Stimulated activated CD4-positive, alpha-beta T cell treated with anti-CD3 and anti-CD28 coated beads, Interleukin-2, amount 100 ng/mL, for 4 hours (primary cell): ENCODE measurements at places on chromosomes 6 and 20.
A peak's percentile ranks its signal among the peaks of the same experiment; 100 is the strongest.

GRCh38 chr20:62312662-62312977 is 9.8 kb downstream of the ADRM1 start:
- DNase-seq: no peak

GRCh38 chr6:8069631-8070284 is 5.6 kb upstream of the BLOC1S5 start:
- DNase-seq: no peak

- no peak for DNase-seq
Observed at GRCh38 chr20:8621001-8621400, 447.9 kb upstream of the PLCB4 start.

GRCh38 chr6:167574431-167575151 is 249.7 kb downstream of the TTLL2 start:
- no peak for DNase-seq

DNA sequence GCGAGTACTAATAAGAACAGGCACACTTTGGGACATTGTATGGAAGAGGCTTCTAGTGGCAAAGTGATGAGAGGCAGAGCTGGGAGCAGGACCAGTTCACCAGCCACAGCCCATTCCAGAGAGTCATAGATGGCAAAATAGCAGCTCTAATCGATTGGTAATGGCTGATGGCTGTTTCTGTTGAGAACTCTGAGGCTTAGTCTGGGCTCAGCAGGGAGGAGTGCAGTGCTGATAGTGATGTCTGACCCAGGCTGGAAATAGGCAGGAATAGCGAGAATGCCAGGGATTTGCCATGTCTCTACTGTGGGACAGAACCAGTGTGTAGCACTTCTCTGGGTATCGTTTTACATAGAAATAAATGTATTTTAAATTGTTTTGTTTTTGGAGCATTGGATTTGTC is 620.0 kb upstream of the FLRT3 start:
- no peak for DNase-seq

DNA sequence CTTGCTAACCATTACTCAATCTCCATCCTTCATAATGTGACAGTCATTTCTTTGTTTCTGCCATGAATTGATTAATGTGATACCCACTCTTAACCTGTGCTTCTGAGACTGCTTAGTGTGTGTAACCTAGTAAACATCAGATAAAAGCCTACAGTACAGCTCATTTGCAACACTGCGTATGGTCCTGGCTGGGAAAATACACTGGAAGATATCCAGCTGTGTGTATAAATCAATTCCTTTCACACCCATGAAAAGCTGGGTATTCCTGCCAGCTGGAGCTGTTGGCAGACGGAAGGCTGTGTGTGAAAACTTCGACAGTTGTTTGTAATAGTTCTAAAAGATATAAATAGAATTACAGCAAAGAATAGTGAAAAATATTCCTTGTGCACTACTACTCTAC is 509.2 kb downstream of the FRK start:
- no peak for DNase-seq

- DNase-seq: no peak
Observed at GRCh38 chr6:118770112-118770788, 118.9 kb upstream of the CEP85L start.

DNA sequence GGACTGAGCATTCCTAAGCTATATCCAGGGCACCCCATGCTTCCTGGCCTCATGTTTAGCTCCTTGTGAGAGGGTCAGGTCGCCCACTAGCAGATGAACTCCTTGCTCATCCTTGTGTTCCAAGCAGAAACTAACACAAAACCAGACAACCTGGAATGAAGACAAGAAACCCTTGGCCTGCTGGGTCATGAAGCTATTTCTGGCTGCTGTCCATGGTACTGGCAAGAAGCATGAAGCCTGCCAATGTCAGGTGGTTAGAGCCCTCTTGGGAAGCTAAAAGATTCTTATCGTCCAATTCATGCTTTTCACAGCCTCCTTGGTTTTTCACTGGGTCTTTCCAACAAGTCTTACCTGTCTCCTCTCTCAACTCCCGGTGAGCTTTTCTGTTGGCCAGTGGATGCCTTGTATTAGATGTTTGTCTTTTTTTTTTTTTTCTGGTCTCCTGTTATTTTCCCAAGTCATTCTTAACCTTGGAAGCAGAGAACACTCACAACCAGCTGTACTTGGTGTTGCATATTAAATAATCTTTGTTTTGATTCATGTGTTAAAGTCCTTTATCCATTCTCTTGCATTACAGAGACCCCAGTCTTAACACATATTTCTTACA is 180.3 kb downstream of the ANKRD60 start:
- DNase-seq: no peak

- DNase-seq: no peak
Observed at GRCh38 chr6:135904666-135905065, 53.2 kb downstream of the PDE7B start.

GRCh38 chr6:54361734-54362133 is 53.5 kb downstream of the TINAG start:
- DNase-seq: no peak

DNA sequence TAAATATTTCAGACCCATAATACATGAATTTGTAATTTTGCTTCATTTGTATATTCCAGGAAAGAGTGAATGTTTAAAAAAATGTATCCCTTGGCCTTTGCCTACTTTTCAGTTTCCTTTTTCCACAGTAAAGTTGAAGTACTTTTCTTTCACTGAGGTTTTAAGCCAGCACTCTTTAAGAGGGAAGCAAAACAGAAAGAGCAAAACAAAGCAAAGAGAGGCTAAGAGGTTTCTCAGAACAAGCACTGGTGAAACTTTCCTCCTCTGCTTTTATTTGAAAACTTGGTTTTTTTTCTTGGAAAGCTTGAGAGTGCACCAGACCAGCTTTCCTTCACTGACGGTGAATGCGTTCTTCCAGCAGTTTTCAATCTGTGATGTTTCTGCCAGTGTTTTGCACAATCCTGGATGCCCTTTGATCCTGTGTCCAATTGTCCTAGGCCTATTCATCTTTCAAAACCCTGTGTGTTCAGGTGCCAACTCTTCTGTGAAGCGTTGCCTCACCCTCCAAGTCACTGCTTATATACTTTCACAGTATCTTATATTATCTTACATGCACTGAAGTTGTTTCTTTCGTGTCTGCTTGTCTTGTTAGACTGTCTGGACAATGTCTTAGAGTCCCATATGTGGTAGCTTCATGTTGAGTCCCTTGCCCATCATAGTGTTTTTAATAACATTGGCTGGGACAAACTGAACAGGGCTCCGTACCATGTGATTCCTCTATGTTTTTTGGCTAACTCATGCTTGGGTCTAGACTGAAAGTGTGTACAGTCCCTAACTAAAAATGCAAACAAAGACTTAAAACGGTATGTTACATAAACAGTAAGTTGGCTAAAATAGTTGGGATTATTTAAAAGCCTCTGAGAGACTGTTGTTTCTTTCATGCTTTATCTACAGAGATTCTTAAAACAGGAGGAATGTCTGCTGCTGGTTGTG is 1.9 kb downstream of the RNF217 start:
- DNase-seq: no peak

- peak; percentile 63 for DNase-seq
Observed at GRCh38 chr20:51500311-51500710, 42.2 kb downstream of the NFATC2 start.

DNA sequence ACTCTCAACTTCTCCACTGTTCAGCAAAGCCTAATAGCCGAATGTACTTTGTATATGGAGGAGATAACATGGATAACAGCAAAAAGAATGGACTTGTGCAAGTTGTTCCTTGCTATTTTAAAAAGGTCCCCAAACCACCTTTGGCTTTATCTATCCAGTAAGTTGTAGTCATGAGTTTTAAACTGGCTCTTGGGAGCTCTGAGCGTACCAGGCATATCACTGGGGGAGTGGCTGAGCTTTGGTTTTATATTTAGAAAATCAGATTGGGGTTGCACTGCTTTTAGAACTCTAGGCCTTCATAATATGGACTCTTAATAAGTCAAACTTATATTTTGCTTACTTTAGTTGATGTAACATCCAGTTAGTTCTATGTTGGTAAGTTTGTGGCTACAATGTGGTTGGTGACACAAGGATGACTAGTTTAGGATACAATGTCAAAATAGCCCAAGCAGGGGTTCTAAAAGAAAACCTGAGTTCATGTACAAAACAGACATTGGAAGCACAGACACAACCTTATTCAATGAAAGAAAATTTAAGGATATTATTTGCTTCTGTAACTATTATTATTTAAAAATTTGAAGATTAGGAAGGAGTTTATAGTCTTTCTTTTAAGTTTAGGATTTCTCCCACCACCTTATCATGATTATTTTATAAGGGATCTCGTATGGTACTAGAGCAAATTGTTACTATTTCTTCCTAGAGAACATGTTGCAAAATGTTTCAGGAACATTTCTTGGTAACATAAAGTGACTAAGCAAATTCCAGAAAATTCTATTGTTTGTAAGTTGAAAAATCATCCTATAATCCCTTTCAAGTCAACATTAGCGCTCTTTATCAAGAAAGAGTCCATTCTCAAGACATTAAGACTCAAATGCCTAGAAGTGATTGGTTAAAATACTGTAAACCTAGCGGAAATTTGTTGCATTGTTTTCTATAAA is 165.8 kb upstream of the SUPT3H start:
- no peak for DNase-seq

GRCh38 chr20:35363190-35363589 is 48.6 kb downstream of the UQCC1 start:
- DNase-seq: no peak

GRCh38 chr6:136303516-136303915 is 13.9 kb upstream of the BCLAF1 start:
- no peak for DNase-seq

DNA sequence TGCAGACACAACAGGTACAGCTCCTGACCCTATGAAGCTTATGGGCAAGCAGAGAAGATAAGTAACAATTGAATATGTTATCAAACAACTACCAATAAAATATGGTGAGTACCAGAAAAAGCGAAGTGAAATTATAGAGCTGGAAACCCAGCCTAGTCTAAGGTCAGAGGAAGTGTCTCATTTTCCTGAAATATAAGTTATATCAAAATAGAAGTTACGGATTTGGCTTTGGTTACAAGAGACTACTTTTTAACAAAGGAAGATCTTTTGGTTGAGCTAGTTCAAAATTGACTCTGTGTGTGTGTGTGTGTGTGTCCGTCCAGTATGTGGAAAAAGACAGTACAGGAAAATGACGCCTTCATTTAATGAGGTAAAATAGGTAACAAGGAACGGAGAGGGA is 8.9 kb downstream of the STX11 start:
- no peak for DNase-seq

DNA sequence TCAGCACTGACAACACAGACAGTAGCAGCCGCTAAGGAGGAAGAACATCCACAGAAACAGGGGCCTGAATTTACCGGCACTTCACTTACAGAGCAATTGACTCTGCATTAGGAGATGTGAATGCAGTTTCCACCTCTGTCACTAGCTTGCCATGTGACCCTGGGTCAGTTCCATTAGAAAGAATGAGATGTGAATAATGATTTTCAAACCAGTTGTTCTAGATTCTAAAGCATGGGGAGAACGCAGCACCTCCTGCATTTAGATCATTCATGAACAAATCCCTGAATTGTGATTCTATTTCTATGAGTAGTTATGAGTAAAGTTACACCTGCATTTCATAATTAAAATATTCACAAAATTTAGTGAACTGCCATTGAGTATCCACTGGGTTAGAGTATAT is 197.3 kb upstream of the EXOC2 start:
- no peak for DNase-seq

DNA sequence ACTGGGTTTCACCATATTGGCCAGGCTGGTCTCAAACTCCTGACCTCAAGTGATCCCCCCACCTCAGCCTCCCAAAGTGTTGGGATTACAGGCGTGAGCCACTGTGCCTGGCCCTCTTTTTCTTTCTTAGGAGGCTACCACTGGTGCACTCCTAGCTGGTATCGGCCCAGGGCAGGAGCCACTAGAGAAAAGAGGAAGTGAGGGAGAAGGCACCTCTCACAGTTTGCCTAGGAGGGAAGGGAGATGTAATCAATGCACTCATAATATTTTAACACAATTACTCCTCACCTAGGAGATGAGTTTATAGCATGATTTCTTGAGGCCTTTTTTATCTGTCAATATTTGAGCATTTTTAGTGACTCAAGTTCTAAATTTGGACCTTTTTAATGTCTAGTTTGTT is 189.0 kb upstream of the SOX4 start:
- no peak for DNase-seq

GRCh38 chr20:63295422-63295821 is 2.4 kb downstream of the COL20A1 start:
- no peak for DNase-seq

GRCh38 chr6:170188571-170189001 is 102.3 kb downstream of the DLL1 start:
- DNase-seq: no peak

GRCh38 chr6:114292431-114292830 is 50.4 kb downstream of the HS3ST5 start:
- no peak for DNase-seq

DNA sequence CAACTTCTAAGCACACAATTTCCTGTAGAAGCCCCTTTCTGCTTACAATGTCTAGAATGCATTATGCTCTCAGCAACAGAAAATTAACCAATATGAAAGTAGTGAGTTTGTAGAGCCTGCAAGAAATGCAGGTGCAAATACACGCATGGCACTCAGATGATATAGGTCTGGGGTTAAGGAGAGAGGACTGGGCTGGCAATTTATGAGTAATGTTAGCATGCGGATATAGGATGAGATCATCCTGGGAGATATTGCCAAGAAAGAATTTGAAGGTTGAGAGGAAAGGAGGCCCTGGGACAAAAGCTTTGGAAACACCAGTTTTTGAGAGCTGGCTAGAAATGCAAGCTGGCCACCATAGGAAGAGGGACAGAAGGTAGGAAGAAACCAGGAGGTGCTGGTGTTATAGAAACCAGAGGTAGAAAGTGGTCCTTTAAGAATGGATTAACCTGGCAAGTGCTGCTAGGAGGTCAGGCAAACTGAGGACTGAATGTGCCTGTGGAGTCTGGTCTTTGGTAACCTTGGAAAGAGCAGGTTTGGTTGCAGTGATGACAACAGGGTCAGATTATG is 183.2 kb upstream of the MYLIP start:
- no peak for DNase-seq

GRCh38 chr6:44540881-44541280 is 153.4 kb downstream of the CDC5L start:
- DNase-seq: no peak

GRCh38 chr6:143062551-143062950 is 1.9 kb downstream of the AIG1 start:
- DNase-seq: no peak

DNA sequence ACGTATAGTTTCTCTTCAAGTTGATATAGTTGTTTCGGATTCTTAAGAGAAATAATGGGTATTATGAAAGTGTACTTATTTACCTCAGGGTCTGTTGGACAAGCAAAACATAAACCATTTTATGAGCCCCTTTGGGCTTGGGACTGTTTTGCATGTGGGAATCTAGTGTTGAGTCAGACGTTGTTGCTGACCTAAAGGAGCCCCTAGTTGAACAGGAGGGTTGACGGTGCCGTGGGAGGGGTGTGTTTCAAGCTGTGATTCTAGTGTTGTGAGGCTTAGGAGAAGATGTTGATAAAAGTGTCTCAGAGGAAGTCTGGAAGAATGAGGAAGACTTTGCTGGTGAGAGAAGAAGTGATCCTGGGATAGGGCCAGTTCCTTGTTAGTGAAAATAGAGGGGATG is 140.0 kb downstream of the ARID1B start:
- no peak for DNase-seq
